PC-9 (cell line): ENCODE measurements at places on chromosomes 2 and 18.
A peak's percentile ranks its signal among the peaks of the same experiment; 100 is the strongest.

- DNase-seq, result no peak
These were observed 125.4 kb downstream of the SPTBN1 start for GRCh38 chr2:54581326-54582039.

DNA sequence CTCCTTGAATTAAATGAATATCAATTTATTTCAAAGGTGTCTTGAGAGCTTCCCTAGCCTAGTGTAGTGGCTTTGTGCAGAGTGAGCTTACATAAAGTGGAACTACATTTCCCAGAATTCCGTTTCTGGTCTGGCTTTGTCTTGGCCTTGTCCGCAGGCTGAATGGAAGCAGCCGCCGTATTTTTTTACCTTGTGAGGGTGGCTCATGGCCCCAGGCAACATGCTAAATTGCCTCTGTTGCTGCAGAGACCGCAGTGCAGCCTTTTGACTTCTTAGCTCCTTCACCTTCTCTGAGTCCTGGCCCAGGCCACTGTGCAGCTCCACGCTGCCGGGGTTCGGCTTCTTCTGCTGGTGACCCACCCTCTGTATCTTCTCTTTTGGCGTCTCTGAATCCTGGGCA, 114.8 kb upstream of the SLC38A11 start:
- DNase-seq, result no peak

- peak; percentile 83 for DNase-seq
These were observed 231.9 kb upstream of the SIX2 start for GRCh38 chr2:45241061-45241561.

- no peak for DNase-seq
These were observed 33.5 kb upstream of the MAP4K3 start for GRCh38 chr2:39470580-39470979.
